H1 (cell line): ENCODE measurements at places on chromosomes 6 and 20. TPM values are rescaled to one million over a fixed set of nuclear protein-coding genes. Genes with fewer than 3 reads are reported as not detected.

The CASS4 gene
- total RNA-seq: not detected in 2 replicates

DNA sequence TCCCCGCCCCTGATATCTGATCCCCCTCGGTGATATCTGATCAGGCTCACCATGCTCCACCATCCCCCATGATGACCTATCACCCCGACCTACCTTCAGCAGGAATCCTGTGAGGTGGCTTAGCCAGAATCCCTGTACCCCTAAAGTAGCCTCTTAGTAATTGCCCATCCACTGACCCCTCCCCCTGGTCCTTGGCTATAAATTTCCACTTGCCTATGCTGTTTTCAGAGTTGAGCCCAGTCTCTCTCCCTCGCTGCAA is 177.5 kb upstream of the GGTLC1 start:
- DNase-seq: no peak

GRCh38 chr20:396619-397431 is 11.3 kb upstream of the RBCK1 start:
- DNase-seq: no peak

GRCh38 chr6:14354919-14355572 is 237.5 kb downstream of the CD83 start:
- no peak for DNase-seq

GRCh38 chr20:25321262-25321831 is 69.3 kb downstream of the ABHD12 start:
- peak; percentile 38 for DNase-seq

The CLPSL1 gene
- not detected in 2 replicates for total RNA-seq

DNA sequence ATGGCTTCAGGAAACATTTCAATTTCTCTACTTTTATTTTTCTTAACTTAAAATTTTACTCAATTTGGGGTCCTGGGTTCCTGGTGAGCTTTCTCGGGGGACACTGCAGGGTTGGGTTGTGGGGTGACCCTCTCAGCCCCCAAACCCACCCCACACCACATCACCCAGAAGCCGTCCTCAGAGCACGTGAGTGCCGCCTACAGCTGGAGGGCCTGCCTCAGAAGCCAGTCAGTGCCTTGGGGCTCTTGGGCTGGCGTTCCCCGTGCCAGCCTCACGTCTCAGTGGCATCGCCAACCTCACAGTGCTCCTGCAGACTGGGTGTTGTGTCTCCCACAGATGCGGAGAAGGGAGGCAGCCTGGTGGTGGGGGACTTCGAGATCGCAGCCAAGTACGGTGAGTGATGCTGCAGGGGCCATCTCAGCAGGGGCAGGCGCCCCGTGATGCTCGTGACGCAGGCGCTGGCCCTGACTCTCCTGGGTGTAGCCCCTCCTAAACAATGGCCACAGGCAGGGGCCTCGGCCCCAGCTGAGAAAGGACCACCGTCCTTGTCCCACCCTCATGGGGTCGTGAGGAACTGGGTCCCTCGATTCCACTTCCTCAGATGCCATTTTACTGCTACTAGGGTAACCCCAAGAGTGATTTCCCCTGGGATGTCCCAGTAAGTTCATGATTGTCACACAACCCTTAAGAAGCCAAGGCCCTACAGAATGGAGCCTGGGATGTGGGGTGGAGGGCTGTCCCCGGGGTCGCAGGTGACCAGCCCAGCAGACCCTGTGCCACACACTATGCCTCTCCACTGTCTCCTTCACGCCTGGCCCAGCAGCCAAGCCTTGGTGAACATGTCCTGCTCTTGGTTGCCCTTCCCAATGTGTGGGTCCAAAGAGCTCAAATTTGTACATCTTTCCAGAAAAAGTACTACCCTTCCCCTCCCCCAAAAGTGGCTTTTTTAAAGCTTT is 23.8 kb upstream of the PYGB start:
- DNase-seq: no peak

GRCh38 chr6:30570740-30571074 is 535 bp upstream of the ABCF1 start:
- DNase-seq: no peak

DNA sequence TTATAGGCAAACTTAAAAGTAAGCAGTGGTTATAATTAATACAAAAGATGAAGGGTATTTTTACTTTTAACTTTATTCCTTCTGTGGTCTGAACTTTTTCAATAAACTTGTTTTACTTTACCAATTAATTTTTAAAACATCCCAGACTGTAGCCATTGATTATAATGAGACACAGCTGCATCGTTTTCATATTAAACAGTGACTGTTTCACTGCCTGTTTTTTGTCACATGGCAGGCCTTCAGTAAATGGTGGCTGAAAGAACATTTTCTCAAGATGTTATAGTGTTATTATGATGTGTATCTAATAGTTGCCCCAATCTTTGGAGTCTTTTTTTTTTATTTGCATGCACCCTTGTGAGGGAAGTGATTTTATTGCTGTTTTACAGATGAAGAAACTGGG is 95.1 kb downstream of the PLCB4 start:
- DNase-seq: no peak

DNA sequence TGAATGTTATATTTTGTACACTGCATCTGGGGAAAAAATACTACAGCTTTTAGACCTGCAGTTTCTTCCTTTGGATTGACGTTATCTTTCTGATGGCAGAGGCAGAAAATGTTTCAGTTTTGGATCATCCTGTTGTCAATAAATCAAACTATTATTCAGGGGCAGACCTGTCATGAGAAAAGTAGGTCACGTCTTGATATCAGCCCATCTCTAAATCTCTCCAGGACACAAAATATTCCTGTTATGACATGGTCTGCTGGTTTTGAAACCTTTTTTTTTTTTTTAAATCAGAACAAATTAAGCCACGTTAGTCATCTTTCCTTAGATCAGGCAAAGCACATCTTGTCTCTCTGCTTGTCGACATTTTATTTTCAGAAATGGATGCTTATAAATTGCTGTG is 24.0 kb downstream of the IL20RA start:
- no peak for DNase-seq

The THBS2 gene
- total RNA-seq: 22.5 and 23.3 TPM in 2 replicates

DNA sequence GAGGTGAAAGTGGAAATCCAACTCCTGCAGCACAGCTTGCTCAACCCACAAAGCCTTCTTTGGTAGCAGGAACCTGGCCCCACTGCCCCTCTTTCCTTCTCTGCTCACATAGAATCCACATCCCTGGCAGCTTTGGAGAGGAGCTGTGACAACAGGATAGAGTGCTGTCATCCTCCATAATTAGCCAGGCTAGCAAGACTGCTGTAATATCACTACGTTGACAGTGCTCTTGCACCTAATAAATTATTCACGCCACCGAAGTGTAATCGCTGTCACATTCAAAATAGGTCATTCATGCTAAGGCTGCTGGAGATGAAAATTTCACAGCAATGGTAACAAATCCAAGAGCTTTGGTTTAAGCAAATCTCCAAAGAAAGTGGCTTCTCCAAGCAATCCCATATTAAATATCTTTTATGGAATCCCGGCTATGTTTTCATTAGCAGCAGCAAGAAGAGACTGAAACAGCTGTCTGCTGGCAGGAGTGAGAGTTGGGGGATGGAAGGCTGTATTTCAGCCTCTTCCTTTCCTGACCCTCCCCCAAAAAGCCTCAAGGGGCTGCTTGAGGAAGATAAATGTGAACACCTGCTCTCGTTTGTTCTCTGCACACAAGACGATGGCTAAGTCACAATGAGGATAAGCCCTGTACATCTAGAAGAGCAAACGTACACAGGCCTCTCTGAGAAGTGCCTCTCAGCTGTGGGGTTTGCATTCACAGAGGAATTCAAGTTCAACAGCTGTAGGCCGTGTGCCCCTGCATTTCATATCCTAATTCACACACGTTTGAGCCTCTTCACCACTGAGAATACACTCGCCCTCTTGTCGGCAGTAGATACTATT is 16.5 kb downstream of the RIPOR2 start:
- no peak for DNase-seq

DNA sequence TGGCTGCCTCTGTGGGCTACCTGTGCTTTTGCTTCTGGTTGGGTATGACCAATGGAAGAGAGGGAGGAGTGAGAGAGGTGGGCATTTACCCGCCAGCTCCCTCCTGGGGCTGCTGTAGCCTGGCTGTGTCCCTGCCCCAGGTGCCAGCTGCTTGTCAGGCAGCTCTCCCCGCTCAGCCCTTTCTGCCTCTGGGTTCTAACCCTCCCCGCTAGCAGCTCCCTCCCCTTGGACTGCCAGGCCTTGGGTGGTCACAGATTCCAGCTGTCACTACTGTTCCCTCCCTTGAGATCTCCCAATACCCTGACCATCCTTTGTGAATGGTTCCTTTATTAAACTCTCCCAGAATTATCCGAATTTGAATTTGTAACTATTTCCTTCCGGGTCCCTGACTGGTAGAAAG is 95.5 kb upstream of the RNF24 start:
- no peak for DNase-seq

DNA sequence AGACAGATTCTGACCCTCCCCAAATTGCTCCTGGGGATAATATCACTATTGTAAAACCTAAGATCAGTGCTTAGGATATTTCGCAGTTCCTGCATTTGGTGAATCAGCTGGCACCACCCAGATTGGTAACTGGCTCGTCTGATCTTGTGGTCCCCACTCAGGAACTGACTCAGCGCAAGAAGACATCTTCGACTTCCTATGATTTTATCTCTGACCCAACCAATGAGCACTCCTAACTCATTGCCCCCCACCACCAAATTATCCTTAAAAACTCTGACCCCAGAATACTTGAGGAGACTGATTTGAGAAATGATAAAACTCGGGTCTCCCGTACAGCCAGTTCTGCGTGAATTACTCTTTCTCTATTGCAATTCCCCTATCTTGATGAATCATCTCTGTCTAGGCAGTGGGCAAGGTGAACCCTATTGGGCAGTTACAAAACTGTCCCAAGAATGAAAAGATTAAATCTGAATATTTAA is 55.7 kb upstream of the PRND start:
- DNase-seq: no peak

The PNISR gene
- total RNA-seq: 122 and 134 TPM in 2 replicates

The DSP gene
- 48.5 and 50.5 TPM in 2 replicates for total RNA-seq

DNA sequence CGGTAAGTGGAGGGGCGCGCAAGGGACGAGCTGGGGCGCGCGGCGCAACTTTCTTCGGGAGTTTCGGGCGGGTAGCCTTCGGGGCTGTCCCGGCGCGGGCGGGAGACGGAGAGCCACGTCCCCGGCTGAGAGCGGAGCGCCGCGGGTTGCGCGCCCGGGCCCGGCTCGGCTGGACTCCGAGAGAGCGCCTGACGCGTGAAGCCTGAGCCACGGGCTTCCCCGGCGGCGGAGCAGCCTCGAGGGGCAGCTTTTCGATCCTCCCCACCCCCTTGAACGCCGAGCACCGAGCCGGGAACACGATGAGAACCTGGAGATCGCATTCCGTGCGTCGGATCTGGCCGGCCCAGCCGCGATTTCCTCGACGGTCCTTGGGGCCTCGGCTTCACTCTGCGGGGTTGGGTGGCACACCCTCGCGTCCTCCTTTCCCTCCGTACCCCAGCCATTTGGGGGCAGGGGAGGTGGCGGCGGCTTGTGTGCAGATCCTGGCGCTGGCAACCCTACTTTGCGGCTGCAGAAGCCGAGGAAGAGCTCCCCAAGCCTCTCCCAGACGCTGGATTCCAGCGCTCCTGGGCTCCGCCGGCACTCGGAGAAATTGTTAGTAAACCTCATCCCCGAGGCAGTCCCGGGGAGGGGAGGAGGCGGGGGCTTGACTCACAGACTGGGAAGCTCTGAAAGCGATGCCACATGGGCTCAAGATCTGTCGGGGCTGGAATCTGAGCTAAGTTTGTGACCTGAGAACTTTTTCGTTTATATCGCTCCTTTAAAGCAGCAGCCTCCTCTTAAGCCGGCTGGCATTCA is 572 bp downstream of the DSE start:
- peak; percentile 70 for DNase-seq

DNA sequence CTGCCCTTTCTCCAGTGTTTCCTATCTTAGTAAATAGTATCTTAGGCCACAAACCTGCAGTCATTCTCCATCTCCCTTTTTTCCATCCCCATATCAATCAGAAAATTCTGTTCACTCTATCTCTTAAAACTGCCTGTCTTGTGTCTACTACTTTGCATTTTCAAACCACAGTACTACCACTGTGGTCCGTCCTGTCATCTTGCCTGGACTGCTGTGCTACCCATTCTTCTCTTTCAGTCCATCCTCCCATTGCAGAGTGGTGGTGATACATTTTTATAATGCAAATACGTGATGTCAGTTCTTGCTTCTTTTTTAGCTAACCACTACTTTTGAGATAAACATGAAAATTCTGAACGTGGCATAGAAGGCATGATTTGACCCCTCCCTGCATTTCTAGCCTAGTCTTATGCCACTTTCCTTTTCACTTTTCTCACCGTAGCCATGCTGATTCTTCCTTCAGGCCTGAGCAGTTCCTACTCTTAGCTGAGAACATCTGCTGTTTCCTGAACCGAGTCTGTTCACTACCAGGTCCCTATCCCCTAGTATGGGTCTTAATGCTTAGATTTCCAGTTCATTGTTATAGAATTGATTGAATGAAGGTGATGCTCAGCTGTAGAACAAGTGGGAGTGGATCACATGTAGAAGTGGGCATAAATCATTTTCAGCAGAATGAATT is 13.8 kb downstream of the TBPL1 start:
- DNase-seq: no peak

- DNase-seq: no peak
Observed at GRCh38 chr6:106617302-106617701, 12.0 kb downstream of the RTN4IP1 start.

GRCh38 chr20:6944292-6944691 is 176.8 kb downstream of the BMP2 start:
- no peak for DNase-seq

The MCCD1 gene
- not detected in 2 replicates for total RNA-seq

The CDC5L gene
- 31.9 and 32.8 TPM in 2 replicates for total RNA-seq

The MICA gene
- 11.3 and 12.5 TPM in 2 replicates for total RNA-seq

GRCh38 chr6:160979061-160979708 is 12.4 kb upstream of the MAP3K4 start:
- no peak for DNase-seq

DNA sequence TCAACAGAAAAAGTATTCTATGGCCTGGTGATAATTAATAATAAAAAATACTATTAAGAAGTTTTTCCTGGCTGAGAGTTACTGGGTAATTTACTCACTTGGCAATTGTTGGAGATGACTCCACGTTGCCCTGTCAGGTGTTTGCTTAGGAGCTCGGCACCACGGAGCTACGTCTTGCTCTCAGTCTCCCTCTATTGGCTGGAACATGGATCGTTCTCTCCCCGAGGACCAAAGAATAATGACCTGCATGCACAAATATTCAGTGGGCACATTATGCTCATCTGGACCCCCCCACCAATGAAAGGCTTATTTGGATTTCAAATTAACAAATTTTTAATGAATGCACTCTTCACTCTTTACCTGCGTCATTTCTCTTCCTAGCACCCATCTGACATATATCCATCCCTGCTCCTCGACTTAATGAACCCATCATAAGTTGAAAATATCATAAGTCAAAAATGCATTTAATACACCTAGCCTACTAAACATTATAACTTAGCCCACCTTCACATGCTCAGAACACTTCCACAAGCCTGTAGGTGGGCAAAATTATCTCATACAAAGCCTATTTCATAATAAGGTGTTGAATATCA is 71.0 kb upstream of the CD83 start:
- peak; percentile 66 for DNase-seq

- DNase-seq: no peak
Observed at GRCh38 chr6:109359248-109359647, 23.0 kb downstream of the CD164 start.

DNA sequence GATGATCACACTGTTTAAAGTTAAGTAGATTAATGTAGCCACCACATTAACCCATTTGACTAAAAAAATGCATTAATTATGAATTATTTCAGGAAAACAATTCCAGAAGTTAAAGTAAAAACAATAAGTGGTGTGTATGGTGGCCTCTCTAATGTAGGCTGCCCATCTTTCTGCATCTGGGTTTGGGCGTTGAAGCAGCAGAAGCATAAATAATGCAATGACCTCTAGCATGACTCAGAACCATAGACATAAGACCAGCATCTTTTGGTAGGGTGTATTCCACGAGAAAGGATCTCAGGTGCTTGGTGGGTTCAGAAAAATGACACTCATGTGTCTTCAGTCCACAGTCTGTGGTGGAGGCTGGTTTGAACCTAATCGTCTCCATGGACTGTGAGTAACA is 18.6 kb upstream of the NKAIN2 start:
- no peak for DNase-seq
